ENCODE measurements at places on chromosomes 2 and 18.

DNA sequence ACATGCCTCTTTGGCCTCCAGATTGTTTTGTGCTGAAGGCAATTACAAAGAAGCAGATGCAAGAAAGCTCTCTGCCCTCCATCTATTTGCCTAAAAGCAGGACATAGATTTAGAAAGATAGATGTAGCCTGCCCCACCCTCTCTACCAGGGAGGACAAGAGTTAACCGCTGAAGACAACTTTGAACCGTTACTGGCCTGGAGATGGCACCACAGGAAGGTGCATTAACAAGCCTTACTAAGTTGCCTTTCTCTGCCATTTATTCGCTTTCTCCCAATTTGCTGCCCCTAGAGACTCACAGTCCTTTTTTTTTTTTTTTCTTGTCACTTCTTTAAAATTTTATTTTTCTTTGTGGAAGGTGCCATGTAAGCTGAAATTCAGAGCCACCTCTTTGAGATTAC, 28.8 kb upstream of the RMDN2 start:
- H3K27me3 ChIP-seq, result no peaks in the 10 kb centered on the region
- H3K36me3 ChIP-seq, result no peaks in the 10 kb centered on the region
- DNase-seq, result no peak
- no peak overlapping the region for H3K27ac ChIP-seq

- H3K36me3 ChIP-seq, result no peaks in the 10 kb centered on the region
- no peaks in the 10 kb centered on the region for H3K27me3 ChIP-seq
- DNase-seq, result no peak
- no peak overlapping the region for H3K27ac ChIP-seq
These were observed 44.4 kb upstream of the OTOF start for GRCh38 chr2:26522325-26522724.

GRCh38 chr2:219058541-219059374, 2.0 kb downstream of the IHH start:
- no peak overlapping the region for H3K27ac ChIP-seq
- peaks cover 15% of the 10 kb centered on the region for H3K4me1 ChIP-seq
- DNase-seq, result no peak
- H3K27me3 ChIP-seq, result peaks cover 82% of the 10 kb centered on the region
- H3K4me3 ChIP-seq, result no peak overlapping the region
- H3K36me3 ChIP-seq, result peaks cover 4% of the 10 kb centered on the region

DNA sequence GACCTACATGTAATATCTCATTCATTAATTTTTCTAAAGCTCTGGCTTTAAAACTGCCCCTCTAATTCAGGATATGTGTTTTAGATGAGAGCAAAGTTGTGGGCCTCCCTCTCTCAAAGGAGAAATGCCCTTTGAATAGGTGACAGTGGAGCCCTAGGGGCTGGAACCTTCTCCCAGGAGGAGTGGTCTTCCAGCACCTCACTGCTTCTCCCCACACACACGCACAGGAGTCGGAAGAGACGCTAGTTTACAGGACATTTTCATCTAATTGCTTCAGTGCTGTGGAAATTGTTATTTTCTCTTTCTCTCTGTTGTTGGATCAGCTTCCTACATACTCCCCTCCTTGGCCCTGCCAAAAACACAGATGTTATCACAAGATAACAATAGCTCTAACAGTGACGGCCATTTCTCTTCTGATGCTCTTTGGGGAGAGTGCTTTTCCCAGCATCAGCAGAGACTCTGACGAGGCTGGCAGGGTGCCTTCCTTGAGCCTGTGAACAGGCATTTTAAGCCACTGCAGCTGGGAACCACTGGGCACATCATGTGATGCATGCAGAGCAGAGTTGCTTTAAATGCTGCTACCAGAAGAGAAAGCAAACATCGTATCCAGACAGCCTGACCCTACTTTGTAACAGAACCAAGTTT, 209.4 kb upstream of the SP5 start:
- H3K27ac ChIP-seq, result no peak overlapping the region
- H3K4me1 ChIP-seq, result peaks cover 46% of the 10 kb centered on the region
- H3K36me3 ChIP-seq, result no peaks in the 10 kb centered on the region
- DNase-seq, result no peak
- peaks cover 34% of the 10 kb centered on the region for H3K27me3 ChIP-seq

- no peak overlapping the region for H3K27ac ChIP-seq
- H3K4me1 ChIP-seq, result no peaks in the 10 kb centered on the region
- H3K36me3 ChIP-seq, result no peaks in the 10 kb centered on the region
- peaks cover 8% of the 10 kb centered on the region for H3K27me3 ChIP-seq
- no peak for DNase-seq
These were observed 33.1 kb downstream of the ADRA2B start for GRCh38 chr2:96083064-96083939.
